Stimulated activated CD4-positive, alpha-beta T cell treated with anti-CD3 and anti-CD28 coated beads, TNF-alpha, amount 100 ng/mL, for 4 hours (primary cell): ENCODE measurements at places on chromosomes 13 and 19.

- peak; percentile 5 for DNase-seq
Observed at GRCh38 chr13:39676315-39676876, 20.9 kb downstream of the COG6 start.

- no peak for DNase-seq
Observed at GRCh38 chr19:13299838-13300237, 149.6 kb downstream of the IER2 start.

GRCh38 chr19:47239610-47240296 is 8.8 kb upstream of the BBC3 start:
- no peak for DNase-seq

GRCh38 chr19:19213426-19214158 is 1.8 kb downstream of the NCAN start:
- no peak for DNase-seq

DNA sequence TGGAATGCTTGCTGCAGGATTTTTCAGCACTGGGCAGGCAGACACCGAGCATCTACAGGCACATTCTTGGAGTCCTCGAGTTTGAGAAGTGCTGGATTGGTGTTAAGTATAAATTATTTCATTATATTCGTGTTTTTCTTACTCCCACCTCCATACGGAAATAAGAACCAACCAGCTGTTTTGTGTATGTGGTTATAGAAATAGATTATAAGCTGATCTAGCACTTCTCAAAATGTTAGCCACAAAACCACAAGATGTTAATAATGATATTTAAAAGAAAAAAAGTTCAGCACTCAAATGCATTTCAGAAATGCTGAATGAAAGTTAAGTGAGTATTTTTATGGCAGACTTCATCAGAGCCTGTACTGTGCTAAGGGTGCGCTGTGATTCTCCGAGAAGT is 24.0 kb upstream of the TEX29 start:
- no peak for DNase-seq

DNA sequence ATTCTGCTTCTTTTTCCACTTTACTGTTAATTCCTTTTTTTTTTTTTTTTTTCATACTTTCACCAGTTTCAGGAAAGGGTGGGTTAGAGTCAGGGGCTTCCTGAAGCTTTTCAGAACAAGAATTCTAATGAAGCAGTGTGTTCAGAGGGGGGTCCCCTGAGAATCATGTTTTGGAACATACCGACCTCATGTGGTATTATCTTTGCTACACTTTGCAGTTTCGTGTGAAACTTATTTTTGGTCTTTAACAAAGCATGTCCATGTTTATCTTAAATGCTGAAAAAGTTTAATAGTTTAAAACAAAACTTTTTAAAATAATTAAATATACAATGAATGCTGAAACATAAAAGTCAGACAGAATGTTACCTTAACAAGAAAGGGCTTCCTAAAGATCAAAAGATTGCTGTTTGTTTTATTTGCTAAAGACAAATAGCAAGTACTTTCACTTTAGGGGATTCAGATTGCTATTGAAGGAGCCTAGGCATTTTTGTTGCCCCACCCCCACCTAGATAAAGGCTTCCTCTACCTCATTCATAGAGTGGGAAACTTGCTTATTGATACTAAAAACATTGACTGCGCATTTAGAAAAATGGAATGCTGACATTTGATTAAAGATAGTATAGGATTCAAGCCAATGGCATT is 21.1 kb upstream of the POMP start:
- DNase-seq = no peak

GRCh38 chr19:49581007-49581508 is at the start of gene PRRG2:
PRRG2 (plus strand) TSS chr19:49581316; CDS start chr19:49583220, 1,904 bp downstream.
- DNase-seq = no peak
